ENCODE measurements at places on chromosomes 2 and 18.

DNA sequence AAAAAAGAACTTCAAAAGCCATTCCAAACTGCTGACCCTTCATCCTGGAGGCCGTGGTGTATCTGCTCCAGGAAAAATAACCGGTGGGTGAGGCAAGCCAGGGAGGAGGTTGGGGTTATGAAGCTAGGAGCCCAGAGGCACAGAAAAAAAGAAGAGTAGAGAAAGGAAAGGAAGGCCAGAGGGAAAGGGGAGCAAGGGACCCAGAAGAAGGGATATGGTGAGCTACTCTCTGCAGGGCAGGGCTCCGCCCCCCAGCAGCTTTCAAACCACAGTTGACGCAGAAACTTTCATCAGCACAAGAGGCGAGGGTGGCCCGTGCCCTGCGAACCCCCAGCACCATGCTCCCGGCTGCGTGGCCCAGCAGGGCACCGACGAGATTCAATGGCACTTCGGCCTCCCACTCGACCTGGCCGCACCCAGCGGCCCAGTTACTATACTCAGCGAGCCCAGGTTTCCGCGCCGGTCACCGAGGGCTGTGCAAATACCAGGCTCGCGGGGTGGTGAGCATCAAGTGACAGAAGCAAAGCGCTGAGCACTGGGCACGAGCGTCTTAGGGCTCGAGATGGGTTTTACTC, 665 bp downstream of the MCM6 start:
- peak; percentile 64 for DNase-seq

- DNase-seq: no peak
These were observed 14.0 kb downstream of the PXDN start for GRCh38 chr2:1730015-1730927.

GRCh38 chr18:9701609-9702349, 6.3 kb upstream of the RAB31 start:
- DNase-seq: no peak

- no peak for DNase-seq
These were observed 46.2 kb downstream of the BCL2 start for GRCh38 chr18:63273222-63273927.
